ENCODE measurements at places on chromosomes 3 and 15.

GRCh38 chr3:42369832-42370231 lies 40.6 kb downstream of the LYZL4 start:
- no peak for DNase-seq

- no peak for DNase-seq
These were observed 48.8 kb downstream of the CHRD start for GRCh38 chr3:184428561-184429175.

DNA sequence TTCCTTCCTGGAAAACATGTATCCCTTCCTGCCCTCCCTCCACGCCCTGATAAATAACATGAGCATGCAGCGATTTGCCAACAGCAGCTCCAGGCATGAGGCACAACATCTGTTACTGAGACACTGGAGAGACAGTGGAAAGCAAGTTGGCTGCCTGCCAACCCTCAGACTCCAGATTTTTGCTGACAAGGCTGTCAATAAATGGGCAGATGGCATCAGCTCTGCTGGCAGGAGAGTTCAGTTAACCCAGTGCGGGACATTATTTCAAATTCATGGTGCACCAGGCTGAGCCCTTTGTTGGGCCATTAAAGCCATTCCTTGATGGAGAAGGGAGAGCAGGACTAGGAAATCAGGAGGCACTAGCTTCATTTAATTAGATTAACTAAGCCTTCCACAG lies 293.3 kb downstream of the MEX3B start:
- DNase-seq = peak; percentile 77

GRCh38 chr3:123899300-123899865 lies 15.3 kb upstream of the MYLK start:
- DNase-seq = no peak

GRCh38 chr3:24119321-24119751 lies 174.2 kb downstream of the NR1D2 start:
- DNase-seq = no peak

GRCh38 chr3:16478516-16478915 lies 35.0 kb downstream of the RFTN1 start:
- no peak for DNase-seq

- peak; percentile 72 for DNase-seq
These were observed 56.0 kb downstream of the SLC25A26 start for GRCh38 chr3:66276705-66277274.
